ENCODE measurements at places on chromosomes 1 and 21. TPM values are rescaled to one million over a fixed set of nuclear protein-coding genes. Genes with fewer than 3 reads are reported as not detected.

The CRNN gene
- total RNA-seq: not detected

- H3K4me1 ChIP-seq: peaks cover 4% of the 10 kb centered on the region
- no peak for DNase-seq
- no peak overlapping the region for H3K27ac ChIP-seq
- no peaks in the 10 kb centered on the region for H3K27me3 ChIP-seq
Measured at GRCh38 chr1:220438741-220439140, 89.2 kb upstream of the MARK1 start.

The AIRE gene
- not detected for total RNA-seq

GRCh38 chr1:203039609-203040512, 13.6 kb downstream of the PPFIA4 start:
- H3K27me3 ChIP-seq: no peaks in the 10 kb centered on the region
- H3K27ac ChIP-seq: no peak overlapping the region
- peaks cover 8% of the 10 kb centered on the region for H3K4me1 ChIP-seq
- DNase-seq: peak; percentile 35

GRCh38 chr21:46091118-46091517, 6.8 kb upstream of the COL6A2 start:
- H3K27me3 ChIP-seq: no peaks in the 10 kb centered on the region
- H3K27ac ChIP-seq: no peak overlapping the region
- no peaks in the 10 kb centered on the region for H3K4me1 ChIP-seq
- no peak for DNase-seq

GRCh38 chr1:39666772-39667171, 5.1 kb downstream of the NT5C1A start:
- no peaks in the 10 kb centered on the region for H3K36me3 ChIP-seq
- H3K4me1 ChIP-seq: no peaks in the 10 kb centered on the region
- H3K27ac ChIP-seq: no peak overlapping the region
- H3K4me3 ChIP-seq: no peak overlapping the region
- DNase-seq: no peak

DNA sequence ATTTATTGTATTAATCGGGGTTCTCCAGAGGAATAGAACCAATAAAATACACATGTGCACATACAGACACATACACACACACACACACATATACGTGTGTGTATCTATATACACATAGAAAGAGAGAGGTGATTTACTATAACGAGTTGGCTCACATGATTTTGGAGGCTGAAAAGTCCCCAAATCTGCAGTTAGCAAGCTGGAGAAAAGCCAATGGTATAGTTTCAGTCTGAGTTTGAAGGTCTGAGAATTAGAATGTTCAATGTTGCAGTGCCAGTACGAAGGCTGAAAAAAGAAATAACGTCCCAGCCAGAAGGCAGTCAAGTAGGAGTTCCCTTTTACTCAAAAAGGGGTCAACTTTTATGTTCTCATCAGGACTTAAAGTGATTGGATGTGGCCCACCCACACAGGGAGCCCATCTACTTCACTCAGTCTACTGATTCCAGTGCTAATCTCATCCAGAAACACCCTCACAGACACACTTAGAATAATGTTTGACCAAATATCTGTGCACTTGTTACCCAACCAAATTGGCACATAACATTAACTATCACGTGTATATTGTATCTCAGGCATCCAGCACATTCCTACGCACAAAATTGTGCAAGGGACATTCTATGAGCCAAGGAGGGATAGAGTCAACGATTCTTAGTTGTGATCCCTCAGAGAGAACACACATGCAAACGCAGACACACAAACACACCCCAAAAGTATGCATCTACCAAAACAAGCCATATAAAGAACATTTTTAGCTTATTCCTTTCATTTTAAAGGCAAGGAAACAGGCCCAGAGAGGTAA, 195.5 kb upstream of the DUSP10 start:
- H3K27me3 ChIP-seq: no peaks in the 10 kb centered on the region
- H3K4me1 ChIP-seq: no peaks in the 10 kb centered on the region
- H3K27ac ChIP-seq: no peak overlapping the region
- H3K36me3 ChIP-seq: no peaks in the 10 kb centered on the region

- peaks cover 55% of the 10 kb centered on the region for H3K4me1 ChIP-seq
- H3K4me3 ChIP-seq: no peak overlapping the region
- H3K27ac ChIP-seq: no peak overlapping the region
- peaks cover 4% of the 10 kb centered on the region for H3K36me3 ChIP-seq
Measured at GRCh38 chr1:8015036-8015808, 10.9 kb downstream of the ERRFI1 start.

GRCh38 chr1:2431518-2431917, 19.2 kb upstream of the PEX10 start:
- no peaks in the 10 kb centered on the region for H3K4me1 ChIP-seq
- DNase-seq: no peak
- H3K27ac ChIP-seq: no peak overlapping the region
- H3K36me3 ChIP-seq: no peaks in the 10 kb centered on the region
- H3K27me3 ChIP-seq: no peaks in the 10 kb centered on the region
- H3K4me3 ChIP-seq: no peak overlapping the region

DNA sequence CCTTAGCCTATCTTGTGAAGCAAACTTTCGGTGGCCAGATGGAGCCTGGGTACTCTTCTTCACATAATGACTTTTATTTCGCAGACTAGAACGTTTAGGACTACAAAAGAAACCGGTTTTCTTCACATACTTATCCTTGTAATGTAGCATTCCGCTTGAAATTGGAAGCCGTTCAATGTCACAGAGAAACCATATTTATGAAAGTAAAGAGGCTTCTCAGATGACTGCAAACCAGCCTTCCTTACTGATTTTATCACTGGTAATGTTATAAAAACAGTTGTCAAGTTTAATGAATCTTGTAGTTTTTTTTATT, 94.1 kb downstream of the PPIAL4G start:
- peak overlapping the region; percentile 62 for H3K4me3 ChIP-seq
- H3K27ac ChIP-seq: peak overlapping the region; percentile 100
- H3K27me3 ChIP-seq: no peaks in the 10 kb centered on the region
- DNase-seq: no peak

GRCh38 chr1:55631509-55631908, 416.3 kb upstream of the USP24 start:
- H3K27me3 ChIP-seq: no peaks in the 10 kb centered on the region
- no peaks in the 10 kb centered on the region for H3K4me1 ChIP-seq
- H3K4me3 ChIP-seq: no peak overlapping the region
- H3K36me3 ChIP-seq: no peaks in the 10 kb centered on the region

GRCh38 chr1:40914927-40915569, 52.9 kb upstream of the CITED4 start:
- no peak overlapping the region for H3K27ac ChIP-seq
- H3K36me3 ChIP-seq: no peaks in the 10 kb centered on the region
- DNase-seq: no peak
- H3K4me1 ChIP-seq: no peaks in the 10 kb centered on the region
- no peak overlapping the region for H3K4me3 ChIP-seq
- H3K27me3 ChIP-seq: no peaks in the 10 kb centered on the region

- no peak overlapping the region for H3K4me3 ChIP-seq
- no peaks in the 10 kb centered on the region for H3K4me1 ChIP-seq
- H3K27ac ChIP-seq: no peak overlapping the region
Measured at GRCh38 chr1:221263831-221264767, 384.9 kb downstream of the HLX start.

DNA sequence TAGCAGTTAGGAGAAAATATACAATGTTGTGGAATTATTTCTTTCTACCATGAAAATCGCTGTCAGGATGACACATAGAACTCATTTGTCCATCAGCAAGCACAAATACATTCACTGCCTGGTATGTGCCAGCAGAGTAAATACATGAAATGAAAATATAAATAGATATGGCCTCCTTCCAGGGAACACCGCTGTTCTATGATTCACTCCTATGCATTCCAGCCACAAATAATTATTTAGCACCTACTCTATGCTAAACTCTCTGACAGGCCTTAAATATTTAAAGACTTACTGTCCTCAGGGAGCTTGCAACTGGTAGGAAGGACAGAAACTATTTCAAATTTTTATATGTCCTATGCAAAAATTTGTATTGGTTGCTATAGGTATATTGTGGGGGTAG, 975.0 kb upstream of the NCAM2 start:
- no peak overlapping the region for H3K4me3 ChIP-seq
- no peaks in the 10 kb centered on the region for H3K36me3 ChIP-seq
- H3K27ac ChIP-seq: no peak overlapping the region
- DNase-seq: no peak

DNA sequence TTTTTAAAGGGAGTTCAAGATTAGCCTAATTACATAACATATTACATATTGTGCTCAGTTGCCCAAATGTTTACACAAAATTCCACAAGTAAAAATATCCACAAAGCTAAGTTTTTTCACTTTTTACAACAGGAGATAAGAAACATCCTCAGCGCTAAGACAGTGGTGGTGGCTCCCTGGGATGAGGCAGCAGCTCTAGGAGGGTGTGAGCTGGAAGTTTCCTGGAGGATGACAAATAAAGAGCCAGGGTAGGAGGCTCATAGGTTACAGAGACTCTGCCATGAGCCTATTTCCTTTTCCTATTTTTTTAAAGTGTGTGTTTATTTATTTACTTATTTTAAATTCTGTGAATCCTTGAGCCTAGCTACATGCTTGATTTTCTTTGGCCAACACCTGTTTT, 91.7 kb downstream of the COL24A1 start:
- H3K4me1 ChIP-seq: no peaks in the 10 kb centered on the region
- H3K27me3 ChIP-seq: no peaks in the 10 kb centered on the region
- H3K4me3 ChIP-seq: no peak overlapping the region
- DNase-seq: no peak

The LCK gene
- not detected for total RNA-seq

DNA sequence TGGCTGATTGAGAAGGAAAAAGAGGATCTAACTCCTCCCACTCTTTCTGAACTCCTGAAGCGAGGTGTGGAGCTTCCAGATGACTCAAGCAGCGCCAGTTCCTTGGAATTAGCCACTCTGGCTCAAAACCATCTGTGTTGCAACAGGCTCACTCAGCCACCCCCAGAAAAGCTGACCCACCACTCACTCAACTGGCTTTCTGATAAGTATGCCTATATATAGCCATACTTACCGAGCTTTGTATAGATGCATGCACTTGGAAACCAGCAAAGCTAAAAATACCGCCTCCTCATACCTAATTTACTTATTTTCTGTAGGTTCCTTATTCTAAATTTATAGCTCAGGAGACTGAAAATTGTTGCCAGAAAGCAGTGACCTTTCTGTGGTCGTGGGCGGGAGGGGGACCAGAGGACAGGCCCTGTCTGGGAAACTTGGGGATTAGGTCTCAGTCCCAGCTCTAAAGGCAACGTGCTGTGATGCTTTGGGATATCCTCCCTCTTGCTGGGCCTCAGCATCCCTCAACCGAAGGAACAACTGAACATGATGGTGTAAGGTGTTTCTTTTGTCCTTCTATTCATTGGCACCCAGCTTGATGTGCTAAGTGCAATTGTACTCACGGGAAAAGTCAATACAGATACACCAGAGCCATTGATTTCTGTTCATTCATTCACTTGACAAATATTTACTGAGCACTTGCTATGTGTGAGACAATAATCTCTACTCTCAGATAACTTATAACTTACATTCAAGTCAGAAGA, 65.7 kb downstream of the NENF start:
- H3K4me3 ChIP-seq: no peak overlapping the region
- H3K4me1 ChIP-seq: peaks cover 5% of the 10 kb centered on the region
- no peaks in the 10 kb centered on the region for H3K36me3 ChIP-seq
- H3K27ac ChIP-seq: no peak overlapping the region
- H3K27me3 ChIP-seq: no peaks in the 10 kb centered on the region
- DNase-seq: no peak

GRCh38 chr1:62810420-62811274, 26.7 kb downstream of the ATG4C start:
- no peak overlapping the region for H3K4me3 ChIP-seq
- no peak overlapping the region for H3K27ac ChIP-seq
- no peaks in the 10 kb centered on the region for H3K27me3 ChIP-seq

All from Caco-2 (cell line).